NCI-H1436 treated with DMSO at 0.1 percent for 48 hours (cell line): ENCODE measurements at places on chromosomes 6 and 20.

- DNase-seq, result peak; percentile 31
Observed at GRCh38 chr6:7561153-7561964, 19.9 kb downstream of the DSP start.

GRCh38 chr6:73675466-73676098 lies 20.4 kb upstream of the CD109 start:
- no peak for DNase-seq

- peak; percentile 74 for DNase-seq
Observed at GRCh38 chr6:161444464-161444863, 170.6 kb upstream of the AGPAT4 start.

GRCh38 chr20:50464026-50464724 lies 46.0 kb upstream of the PTPN1 start:
- DNase-seq, result no peak

DNA sequence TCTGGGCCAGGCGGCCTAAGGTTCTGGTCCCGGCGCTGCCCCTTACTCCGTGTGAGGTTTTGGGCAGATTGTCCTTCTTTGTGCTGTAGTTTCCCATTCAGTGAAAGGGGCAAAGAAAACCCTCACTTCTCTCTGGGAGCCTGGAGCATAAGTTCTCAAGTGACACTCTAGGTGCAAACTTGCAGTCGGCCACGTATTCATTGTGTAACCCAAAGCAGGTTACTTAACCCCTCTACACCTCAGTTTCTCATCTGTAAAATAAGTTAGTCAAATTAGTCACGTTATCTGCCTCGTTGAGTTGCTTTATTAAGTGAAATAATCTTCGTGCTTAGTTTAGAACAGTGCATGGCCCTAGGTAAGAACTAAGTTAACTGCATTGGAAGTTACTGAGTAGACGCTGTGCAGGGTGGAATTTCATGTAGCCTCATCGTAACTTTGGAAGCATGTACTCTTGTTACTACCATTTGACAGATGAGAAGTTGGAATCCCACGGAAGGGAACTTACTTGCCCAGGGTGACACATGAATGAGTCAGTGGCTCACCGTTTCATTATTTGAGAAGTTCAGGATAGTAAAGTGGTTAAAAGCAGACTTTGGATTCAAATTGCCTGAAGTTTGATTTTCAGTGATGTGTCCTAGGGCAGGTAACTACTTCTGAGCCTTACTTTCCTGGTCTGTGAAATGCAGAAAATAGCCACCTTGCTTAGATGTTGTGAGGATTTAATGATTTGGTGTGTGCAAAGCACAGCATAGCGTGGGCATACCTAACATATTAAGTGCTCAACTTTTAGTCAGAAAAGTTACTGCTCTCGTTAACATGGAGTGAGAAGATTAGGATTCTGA lies 556 bp upstream of the MROH8 start:
- no peak for DNase-seq

- no peak for DNase-seq
Observed at GRCh38 chr6:39887692-39888450, 46.4 kb downstream of the MOCS1 start.

DNA sequence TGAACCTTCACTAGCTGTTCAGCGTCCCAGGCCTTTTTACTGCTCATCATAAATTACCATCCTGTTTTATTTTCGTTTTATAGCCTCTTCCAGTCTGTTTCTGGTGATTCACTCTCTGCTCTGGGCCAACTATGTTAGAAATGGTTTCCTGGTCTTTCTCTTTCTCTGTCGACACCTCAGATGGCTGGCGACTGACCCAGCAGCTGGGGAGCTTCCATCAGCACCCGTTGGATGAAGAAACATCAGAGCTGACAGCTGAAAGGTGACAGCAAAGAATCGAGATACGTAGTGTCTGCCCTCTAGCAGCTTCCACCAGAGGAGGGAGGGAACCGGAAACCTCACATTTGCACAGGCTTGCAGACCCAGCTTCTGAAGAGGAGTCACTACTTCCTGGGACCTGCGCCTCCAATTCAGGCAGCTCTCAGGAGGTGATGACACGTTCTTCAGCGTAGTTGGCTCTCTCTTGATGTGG lies 82.9 kb upstream of the MLN start:
- no peak for DNase-seq
